ENCODE measurements at places on chromosomes 12 and 14.

DNA sequence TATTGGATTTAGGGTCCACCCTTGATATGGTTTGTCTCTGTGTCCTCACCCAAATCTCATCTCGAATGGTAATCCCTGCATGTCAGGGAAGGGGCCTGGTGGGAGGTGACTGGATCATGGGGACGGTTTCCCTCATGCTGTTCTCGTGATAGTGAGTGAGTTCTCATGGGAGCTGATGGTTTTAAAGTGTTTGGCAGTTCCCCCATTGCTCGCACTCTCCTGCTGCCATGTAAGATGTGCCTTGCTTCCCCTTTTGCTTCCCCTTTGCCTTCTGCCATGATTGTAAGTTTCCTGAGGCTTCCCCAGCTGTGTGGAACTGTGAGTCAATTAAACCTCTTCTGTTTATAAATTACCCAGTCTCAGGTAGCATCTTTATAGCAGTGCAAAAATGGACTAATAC is 118.3 kb downstream of the VRK1 start:
- DNase-seq = no peak

GRCh38 chr14:91516663-91517388 is 6.7 kb upstream of the PPP4R3A start:
- no peak for DNase-seq

DNA sequence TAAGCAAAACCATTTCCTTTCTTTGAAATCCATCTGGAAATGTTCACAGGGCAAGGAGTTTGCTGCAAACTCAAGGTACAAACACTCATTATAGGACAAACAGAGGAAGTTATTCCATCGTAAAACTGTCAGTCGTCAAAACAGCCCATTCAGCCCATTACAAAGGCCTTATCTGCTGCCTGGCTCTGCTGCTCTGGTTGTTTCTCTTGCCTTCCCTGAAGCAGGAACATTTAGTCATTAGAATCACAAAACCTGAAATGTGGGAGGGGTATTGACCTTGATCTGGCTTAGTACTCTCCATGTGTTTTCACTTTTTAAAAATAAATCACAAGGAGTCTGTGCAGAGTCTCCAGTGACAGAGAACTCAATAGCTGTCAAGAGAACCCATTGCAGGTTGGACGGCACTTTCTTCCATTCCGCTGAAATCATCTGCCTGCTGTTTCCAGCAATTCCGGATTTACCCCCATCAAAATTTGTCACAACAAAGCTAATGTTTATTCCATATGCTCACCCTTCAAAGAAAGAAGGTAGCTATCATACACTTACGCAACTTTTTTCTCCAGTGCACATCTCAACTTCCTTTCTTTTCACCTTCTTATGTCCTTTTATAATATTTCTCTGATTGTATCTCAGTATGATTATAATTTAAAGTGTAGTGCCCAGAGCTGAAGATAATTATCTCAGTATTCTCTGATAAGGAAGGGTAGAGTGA is 24.6 kb upstream of the ITPR2 start:
- no peak for DNase-seq

DNA sequence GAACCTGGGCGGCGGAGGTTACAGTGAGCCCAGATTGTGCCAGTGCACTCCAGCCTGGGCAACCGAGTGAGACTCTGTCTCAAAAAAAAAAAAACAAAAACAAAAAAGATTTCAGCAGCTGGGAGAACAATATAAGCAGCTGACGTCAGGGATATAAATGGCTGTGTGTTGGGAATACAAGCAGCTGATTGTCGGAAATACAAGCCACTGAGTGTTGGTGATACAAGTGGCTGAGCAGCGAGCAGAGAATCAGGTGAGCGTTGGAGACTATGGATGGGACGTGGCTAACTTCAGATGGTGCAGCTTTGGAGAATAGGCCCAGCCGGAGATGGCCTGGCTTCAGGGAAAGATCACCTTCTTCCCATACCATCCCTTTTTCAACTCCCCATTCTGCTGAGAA is 32.0 kb downstream of the PSEN1 start:
- DNase-seq = no peak

- no peak for DNase-seq
These were observed 1822.9 kb upstream of the FLRT2 start for GRCh38 chr14:83707056-83707455.

DNA sequence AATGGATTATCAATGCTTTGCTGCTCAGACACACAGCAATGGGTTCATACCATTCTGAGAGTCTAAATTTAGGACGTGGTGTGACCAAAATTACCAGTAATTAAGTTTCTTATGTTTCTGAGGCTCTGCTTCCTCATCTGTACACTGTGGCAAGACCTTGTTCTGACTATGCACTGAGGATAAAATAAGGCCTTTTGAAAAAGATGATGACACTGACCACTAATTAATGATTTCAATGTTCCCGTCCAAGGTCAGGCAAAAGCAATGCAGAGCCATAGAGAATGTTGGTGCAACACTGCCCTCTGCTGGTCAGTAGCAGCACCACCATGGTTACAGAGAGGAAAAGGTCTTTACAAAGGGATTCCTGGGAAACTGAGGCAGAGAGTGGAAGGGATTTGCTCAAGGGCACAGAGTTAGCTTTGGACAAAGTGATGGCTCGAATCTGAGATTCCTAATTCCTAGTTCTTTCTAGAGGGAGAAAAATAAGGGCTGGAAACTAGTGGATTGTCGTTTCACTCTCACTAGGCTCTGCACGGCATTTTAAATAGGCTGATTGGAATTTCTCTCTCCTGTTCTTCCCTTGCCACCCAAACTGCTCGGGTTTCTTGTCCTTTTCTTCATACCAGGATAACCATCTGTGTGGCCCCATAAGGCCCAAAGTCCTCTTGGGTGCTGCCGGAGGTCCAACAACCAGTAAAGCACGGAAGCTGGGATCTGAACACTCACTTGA is 22.3 kb upstream of the P2RX7 start:
- DNase-seq = peak; percentile 68

DNA sequence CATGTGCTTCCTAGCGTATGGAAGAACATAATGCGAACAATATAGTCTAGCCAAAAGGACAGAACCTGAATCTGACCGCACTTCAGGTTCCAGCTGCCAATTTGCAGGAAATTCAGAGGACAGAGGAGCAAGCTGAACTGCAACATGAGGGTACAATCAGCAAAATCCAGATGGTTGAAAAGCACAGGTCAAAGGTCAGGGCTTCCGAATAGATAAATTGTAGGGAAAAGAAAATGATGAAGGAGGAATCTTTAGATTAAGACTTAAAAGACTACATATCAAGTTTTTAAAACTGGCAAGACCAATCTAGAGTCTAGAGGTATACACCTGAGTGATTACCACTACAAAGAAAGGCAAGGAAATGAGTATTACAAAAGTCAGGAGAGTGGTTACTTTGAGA is 42.1 kb upstream of the SELPLG start:
- no peak for DNase-seq

GRCh38 chr14:93011141-93011529 is 88.2 kb downstream of the CHGA start:
- no peak for DNase-seq

DNA sequence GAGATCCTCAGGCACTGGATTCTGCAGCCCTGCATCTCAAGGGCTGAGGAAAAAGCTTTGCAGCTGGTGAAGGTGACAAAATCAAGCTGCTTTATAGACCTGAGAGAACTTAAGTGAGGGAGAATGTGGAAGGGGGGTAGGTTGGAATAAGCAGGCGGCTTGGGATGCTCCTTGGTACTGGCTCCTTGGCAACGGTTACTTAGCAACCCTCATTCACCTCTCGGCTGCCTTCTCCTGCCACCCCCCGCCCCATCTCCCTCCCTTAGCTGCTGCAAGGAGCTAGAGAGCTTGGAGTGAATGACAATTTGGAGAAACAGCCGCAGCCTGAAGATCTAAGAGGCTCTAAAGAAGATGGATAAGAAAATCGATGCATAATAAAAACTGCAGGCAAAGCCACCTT is 44.1 kb upstream of the CISTR start:
- DNase-seq = no peak

DNA sequence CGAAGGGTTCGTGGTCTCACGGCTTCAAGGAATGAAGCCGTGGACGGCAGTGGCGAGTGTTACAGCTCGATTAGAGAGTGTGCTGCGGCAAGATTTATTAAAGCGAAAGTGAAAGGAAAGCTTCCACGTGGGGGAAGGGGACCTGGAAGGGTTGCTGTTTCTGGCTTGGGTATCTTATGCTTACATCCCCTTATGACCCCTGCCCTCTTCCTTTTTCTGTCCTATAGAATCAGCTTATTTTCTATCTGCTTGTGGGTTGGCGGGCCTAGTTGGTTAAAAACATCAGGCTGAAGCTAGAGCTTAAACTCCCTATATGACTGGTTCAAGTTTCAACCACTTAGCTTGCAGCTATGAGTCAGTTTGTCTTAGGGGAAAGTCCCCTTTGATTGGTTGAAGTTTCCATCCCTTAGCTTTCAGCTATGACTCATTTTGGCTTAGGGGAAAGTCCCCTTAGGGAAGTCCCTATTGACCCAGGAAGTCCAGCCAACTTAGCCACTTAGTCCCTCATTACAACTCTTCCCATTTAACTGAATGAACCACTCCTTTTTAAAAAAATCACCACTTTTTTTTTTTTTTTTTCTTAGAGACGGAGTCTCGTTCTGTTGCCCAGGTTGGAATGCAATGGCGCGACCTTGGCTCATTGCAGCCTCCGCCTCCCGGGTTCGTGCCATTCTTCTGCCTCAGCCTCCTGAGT is 1494.7 kb upstream of the TMEM132C start:
- DNase-seq = no peak

- peak; percentile 26 for DNase-seq
These were observed 22.4 kb downstream of the RXYLT1 start for GRCh38 chr12:63802012-63802608.

- DNase-seq = no peak
These were observed 29.2 kb upstream of the DCN start for GRCh38 chr12:91211866-91212265.

DNA sequence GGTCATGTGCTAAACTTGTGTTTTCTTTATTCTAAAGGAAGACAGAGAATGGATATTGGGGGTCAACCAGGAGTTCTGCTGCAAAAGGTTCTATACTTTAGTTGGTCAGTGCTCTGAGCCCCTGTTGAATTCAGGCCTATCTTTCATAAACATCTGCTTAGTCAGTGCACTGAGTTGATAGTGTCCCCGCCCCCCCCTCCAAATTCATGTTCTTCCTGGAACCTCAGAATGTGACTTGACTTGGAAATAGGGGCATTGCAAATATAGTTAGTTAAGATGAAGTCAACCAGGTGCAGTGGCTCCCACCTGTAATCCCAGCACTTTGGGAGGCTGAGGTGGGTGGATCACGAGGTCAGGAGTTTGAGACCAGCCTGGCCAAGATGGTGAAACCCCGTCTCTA is 23.3 kb downstream of the CHST11 start:
- DNase-seq = no peak

DNA sequence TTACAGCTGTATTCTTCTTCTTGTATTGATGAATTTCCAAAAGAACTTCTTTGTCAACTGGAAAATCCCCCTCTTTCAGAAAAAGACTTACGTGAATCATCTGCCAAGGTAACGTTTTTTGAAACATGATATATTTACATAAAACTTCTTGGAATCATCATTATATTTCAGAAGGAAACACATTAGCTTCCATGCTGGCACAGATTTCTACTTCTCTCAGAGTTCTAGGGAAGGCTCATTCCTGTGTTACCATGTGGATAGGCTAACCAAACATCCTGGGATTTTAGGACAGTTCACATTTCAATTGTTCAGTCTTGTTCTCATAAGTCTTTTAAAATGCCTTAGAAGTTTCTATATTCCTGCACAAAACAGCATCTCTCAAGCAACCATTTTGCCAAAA is 120.3 kb upstream of the NEDD1 start:
- no peak for DNase-seq

GRCh38 chr14:65107200-65107599 is 4.9 kb upstream of the MAX start:
- DNase-seq = no peak

DNA sequence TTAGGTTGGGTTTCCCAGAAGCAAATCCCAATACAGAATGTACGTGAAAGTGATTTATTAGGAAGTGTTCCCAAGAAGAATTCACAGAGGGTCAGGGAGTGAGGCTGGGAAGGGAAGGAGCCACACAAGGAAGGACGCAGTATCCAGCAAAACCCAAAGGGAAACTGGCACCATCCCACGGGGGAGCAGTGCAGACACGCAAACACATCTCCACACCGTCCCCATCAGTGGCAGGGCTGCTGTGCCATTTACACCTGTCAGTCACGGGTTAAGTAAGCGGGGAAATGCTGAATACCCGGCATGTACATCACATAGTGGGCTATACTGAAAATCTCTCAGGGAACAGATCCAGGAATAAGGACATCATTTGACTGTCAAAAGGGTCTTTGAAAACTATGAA is 93.9 kb downstream of the SLC38A1 start:
- DNase-seq = no peak
